ENCODE measurements at places on chromosomes 4 and X. TPM values are rescaled to one million over a fixed set of nuclear protein-coding genes. Genes with fewer than 3 reads are reported as not detected.

DCLK2 gene
- total RNA-seq = 5.9 TPM

UBE2D3 gene
- 347 TPM for total RNA-seq

SPANXN3 gene
- not detected for total RNA-seq

ZCCHC12 gene
- total RNA-seq = 3.7 TPM

EDA2R gene
- 1.2 TPM for total RNA-seq

ASB11 gene
- not detected for total RNA-seq

IL2RG gene
- 4.2 TPM for total RNA-seq

GPR119 gene
- total RNA-seq = not detected

PPARGC1A gene
- total RNA-seq = 1.2 TPM

SMARCA1 gene
- 26.8 TPM for total RNA-seq

SYTL4 gene
- total RNA-seq = 21.9 TPM

OTC gene
- total RNA-seq = 2.7 TPM

USP17L19 gene
- total RNA-seq = not detected

DNA sequence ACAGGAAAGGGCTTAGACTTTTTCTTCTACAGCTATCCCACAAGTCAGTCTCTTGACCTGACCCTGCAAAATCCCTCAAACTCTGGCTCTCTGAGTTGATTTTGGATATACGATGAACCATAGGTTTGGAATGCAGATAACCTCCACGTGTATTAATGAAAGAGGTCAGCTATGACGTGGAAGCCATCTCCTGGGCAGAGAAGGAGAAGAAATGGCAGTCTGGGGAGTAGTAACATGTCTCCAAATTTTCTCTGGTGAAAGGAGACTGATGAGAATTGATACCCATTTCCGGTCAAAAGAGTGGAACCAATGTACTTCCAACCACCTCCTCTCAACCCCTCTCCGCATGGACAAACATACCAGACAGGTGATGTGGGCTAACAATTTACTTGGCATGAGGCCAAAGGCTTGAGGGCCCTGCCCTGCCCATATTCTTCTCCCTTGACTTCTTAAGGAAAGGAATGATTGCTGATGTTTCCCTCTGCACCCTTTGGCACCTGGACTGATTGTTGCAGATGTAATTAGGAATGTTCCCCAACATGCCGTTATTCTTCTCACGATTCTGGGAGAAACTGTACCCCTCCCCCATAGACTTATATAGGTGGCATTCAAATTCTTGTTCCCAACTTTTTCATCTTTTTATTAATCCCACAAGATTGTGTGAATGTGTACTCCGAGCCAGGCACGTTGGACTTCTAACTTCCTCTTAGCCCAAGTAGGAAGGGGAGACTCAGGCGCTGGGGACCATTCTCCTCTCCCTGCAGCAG lies 580 bp upstream of the PLS3 start:
- DNase-seq = no peak

- no peak for DNase-seq
These were observed 54.4 kb upstream of the LCORL start for GRCh38 chr4:18075823-18076433.

GRCh38 chr4:77202491-77202890 lies 45.5 kb downstream of the CCNG2 start:
- DNase-seq = no peak

- no peak for DNase-seq
These were observed 108.7 kb upstream of the JADE1 start for GRCh38 chr4:128700659-128701350.

GRCh38 chr4:95360906-95361695 lies 187.7 kb downstream of the UNC5C start:
- DNase-seq = no peak

- no peak for DNase-seq
These were observed 1.5 kb downstream of the COX18 start for GRCh38 chr4:73067971-73068394.

DNA sequence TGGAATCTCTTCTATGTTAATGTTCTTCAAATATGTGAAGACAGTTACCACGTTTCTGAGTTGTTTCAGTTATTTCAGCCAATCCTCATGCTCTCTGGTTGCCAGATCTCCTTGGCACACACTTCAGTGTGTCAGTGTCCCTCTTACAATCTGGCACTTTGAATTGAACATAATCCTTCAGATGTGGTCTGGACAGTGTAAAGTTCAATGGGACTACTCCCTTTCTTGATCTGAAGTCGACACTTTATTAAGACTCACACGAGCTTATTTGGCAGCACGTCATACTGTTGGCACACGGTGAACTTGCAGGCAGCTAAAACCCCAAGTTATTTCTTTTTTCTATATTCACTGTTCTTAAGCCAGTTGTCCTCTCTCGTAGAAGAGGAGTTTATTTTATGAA lies 28.2 kb downstream of the ARSJ start:
- DNase-seq = no peak

DNA sequence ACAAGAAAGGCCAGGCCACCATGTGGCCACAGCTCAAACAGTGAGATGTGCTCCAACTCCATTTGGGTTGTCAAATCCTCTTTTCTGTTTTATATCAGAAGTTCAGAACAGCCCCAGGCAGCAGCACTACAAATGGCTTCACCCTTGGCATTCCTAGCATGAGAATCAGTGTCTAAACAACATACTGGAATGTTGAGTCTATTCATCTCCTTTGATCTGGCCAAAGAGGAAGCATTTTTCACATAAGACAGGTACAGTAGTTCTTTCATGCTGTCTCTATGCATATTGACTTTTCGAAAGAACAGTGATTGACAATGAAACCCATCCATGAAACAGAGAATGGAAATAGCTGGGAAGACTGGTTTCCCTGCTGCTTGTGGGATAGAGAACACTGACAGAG lies 289.5 kb downstream of the USP46 start:
- no peak for DNase-seq

- DNase-seq = no peak
These were observed 216.9 kb upstream of the S100G start for GRCh38 chrX:16433021-16433420.

DNA sequence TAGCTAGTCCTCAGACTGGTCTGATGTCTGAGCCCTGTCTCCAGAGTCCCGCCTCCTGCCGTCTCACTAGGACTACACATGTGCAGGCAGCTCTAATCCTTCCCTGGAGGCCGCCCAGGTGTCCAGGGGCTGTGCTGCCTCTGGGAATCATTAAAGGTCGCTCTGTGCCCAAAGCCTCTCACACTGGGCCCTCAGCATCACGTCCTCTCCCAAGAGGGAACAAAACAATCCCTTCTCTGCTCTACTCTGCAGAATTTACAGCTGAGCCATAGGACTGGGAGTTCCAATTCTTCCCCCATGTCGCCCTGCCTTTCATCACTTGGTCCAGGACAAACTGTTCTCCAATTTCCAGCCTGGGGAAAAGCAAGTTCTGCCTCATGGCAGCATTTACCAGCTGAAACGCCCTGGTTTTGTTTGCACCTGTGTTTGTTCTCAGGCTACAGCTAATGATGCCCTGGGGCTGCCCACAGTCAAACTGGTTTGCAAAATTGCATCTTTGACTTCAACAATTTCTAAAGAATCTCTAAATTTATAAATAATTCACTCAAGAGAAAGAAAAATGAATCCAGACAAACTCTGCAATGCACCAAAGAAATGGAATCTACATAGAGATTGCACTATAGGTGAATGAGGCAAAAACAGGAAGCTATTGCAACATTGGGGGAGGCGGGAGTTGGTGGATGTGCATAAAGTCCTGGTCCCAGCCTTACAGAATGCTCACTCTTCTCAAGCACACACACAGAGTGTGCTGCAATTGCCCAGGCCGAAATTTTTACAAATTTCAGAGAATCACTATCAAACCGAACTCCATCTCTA lies 7.2 kb upstream of the MRFAP1 start:
- DNase-seq = no peak

DNA sequence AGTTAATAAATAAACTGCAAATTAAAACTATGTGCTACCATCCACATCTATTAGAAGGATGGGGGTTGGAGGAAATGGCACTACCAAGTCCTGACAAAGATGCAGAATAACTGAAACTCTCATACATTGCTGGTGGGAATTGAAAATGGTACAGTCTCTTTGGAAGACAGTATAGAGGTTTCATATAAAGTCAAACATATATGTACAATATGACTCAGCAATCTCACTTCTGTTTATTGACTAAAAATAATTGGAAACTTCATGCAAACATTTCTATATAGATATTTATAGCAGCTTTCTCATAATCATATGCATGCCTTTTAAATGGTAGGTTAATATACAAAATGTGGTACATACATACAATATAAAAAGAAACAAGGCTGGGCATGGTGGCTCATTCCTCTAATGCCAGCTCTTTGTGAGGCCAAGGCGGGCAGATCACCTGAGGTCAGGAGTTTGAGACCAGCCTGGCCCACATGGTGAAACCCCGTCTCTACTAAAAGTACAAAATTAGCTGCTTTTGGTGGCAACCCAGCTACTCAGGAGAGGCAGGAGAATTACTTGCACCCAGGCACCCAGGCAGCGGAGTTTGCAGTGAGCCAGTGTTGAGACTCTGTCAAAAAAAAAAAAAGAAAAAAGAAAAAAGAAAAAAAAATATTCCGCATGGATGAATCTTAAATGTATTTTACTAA lies 225.0 kb upstream of the CXXC4 start:
- no peak for DNase-seq

DNA sequence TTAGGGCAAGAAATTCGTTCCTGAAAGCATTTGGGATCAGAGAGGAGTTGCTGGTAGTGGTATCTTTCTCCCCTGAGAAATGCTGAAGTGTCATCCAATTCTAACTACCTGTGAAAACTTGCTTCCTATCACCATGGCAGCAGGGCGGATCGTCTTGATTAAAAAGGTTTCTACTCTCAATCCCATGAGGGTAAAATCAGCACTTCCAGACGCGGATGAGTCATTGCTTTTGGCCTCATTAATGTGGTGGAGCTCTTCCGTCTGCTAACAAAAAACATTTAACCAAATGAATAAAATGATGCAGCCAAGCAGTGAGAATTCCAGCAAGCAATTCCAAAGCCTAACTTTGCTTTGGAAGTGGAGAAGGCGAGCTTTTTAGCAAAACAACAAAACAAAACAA lies 325.6 kb downstream of the CAMK2D start:
- no peak for DNase-seq

DNA sequence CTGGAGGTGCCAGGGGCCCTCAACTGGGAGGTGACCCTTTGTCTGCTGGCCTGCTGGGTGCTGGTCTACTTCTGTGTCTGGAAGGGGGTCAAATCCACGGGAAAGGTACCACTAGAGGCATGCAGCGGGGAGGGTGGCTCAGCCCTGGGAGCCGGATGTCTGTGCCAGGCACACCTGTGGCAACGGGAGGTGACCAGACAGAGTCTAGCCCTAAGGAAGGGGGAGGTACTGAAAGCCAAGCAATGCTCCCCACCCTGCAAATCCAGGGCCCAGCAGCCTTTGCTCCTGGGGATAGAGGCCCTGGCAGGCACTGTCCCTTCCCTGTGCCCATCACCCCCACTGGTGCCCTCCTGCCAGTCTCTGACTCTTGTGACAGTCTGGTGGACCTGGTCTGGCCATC lies 4.3 kb downstream of the SLC6A8 start:
- DNase-seq = no peak

- no peak for DNase-seq
These were observed 300.8 kb downstream of the ZNF674 start for GRCh38 chrX:46244451-46244850.

DNA sequence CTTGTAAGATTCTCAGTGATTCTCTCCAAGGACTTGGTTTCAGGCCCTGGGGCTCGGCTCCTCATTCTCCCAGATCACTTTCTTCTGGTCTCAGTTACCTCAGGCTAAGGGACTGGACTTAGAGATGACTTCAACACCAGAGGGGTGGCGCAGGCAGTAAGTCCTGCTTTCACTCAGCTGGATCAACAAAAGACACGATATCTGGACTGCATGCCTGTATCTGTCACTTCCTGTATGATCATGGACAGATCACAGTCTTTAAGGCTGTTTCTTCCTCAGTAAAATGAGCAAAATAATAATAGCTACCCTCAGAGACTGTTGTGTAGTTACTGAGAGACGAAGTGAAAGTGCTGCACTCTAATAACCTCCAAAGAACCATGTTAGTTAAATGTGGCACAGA lies 19.5 kb upstream of the CXCR3 start:
- no peak for DNase-seq

GRCh38 chrX:121823406-121823805 lies 776.0 kb downstream of the GLUD2 start:
- DNase-seq = no peak

DNA sequence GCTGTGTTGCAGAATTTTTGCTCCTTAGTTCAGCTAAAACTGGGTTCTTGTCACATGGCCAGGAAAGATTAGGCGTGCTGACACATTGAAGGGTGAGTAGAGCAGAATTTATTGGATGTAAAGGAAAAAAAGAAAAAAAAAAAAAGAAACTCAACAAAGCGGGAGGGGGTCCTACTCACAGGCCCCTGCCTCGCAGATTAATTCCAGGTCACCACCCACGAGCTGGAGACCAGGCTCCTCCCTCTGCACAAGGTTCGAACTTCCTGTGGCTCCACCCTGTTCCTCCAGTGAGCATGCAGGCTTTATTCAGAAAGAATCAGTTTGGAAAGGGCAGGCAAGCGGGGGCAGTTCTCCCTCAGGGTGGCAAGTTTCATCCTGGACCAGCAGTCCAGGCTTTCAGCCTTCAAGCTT lies 17.1 kb downstream of the MGST2 start:
- DNase-seq = no peak

- DNase-seq = no peak
These were observed 2.7 kb upstream of the NALF2 start for GRCh38 chrX:69501429-69501828.

GRCh38 chrX:78653118-78653822 lies 5.9 kb downstream of the RTL3 start:
- DNase-seq = no peak

- DNase-seq = no peak
These were observed 108.4 kb upstream of the AFAP1 start for GRCh38 chr4:8047837-8048678.

DNA sequence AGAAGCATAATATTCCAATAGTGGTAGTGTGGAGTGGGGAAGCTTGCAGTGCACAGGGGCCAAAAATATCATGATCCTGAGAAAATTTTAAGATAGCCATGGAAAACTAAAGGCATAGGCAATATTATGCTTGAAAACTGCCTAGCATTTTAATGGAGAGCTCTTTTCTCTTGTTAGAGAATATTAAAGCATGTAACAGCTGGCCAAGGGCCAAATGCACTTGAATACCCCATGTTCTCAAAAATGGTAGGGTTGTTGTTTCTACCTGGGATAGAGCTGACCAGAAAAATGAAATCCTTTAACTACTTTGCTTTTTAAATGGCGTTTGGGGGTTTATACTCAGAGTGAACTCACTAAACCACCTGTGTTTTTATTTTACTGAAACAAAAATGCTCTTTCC lies 739.6 kb upstream of the SLIT2 start:
- DNase-seq = no peak
